ENCODE measurements at places on chromosomes 1 and 21. TPM values are rescaled to one million over a fixed set of nuclear protein-coding genes. Genes with fewer than 3 reads are reported as not detected.

DNA sequence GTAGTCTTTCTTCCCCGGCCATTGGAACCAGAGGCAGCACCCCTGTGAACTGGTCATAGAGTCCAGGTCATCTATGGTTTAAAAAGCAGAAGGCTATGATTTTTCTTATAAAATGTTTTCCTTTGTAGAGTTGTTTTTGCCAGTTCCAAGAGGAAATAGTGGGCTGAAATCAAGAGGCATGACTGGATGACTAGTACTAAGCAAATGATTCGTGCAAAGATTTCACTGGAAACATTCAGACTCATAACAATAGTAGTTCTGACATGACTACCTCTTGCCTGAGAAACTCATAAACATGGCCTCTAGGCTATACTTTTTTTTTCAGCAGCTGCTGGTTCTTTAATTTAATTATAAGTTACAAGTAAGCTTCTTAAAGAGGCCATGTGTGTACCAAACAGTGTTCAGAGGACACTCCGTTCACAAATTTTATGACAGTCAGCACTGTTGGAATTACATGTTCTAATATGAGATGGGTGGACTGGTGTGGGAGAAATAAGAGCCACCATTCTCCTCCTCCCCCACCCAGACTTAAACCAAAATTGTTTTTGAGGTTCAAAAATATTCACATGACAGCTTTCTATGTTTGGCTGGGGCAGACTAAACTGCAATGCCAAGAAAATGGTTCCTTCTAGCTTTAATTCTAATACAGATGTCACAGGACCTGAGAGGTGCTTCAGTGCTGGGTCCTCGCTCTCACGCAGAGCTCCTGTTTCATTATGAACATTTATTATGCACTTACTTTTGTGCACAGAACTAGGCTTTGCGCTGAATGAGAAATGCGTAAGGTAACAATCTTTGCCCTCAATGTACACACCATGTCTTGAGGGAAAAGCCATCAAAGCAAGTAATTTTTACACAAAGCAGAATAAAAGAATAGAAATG lies 147.5 kb downstream of the ZC3H11B start:
- no peak for DNase-seq
- H3K36me3 ChIP-seq, result no peaks in the 10 kb centered on the region
- H3K27me3 ChIP-seq, result peaks cover 26% of the 10 kb centered on the region
- no peaks in the 10 kb centered on the region for H3K4me1 ChIP-seq

DNA sequence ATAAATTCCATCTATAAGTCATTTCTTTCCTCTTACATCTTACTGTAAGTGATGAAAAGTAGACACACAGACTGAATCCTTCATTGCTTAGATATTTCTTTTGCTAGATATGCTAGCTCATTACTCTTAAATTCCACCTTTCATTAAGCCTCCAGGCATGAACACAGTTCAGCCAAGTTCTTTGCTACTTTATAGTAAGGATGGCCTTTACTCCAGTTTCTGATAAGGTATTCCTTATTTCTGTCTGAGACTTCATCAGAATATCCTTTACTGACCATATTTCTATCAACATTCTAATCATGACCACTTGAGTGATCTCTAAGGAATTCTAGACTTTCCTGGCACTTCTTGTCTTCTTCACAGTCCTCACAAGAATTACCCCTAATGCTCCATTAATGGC lies 191.7 kb upstream of the KCTD3 start:
- H3K4me3 ChIP-seq, result no peak overlapping the region
- no peak overlapping the region for H3K27ac ChIP-seq
- DNase-seq, result no peak
- no peaks in the 10 kb centered on the region for H3K4me1 ChIP-seq
- no peaks in the 10 kb centered on the region for H3K36me3 ChIP-seq

ZNF683 gene
- total RNA-seq, result not detected

KTI12 gene
- 17.1 TPM for total RNA-seq

GJC2 gene
- 0.97 TPM for total RNA-seq

CRP gene
- not detected for total RNA-seq

ZBTB8B gene
- 0.06 TPM for total RNA-seq

PDZK1 gene
- 0.39 TPM for total RNA-seq

GRCh38 chr1:53729456-53730223 lies 9.3 kb downstream of the GLIS1 start:
- H3K4me3 ChIP-seq, result no peak overlapping the region
- H3K36me3 ChIP-seq, result no peaks in the 10 kb centered on the region
- no peak for DNase-seq
- no peaks in the 10 kb centered on the region for H3K27me3 ChIP-seq
- no peaks in the 10 kb centered on the region for H3K4me1 ChIP-seq

EFNA3 gene
- 5.8 TPM for total RNA-seq

DNA sequence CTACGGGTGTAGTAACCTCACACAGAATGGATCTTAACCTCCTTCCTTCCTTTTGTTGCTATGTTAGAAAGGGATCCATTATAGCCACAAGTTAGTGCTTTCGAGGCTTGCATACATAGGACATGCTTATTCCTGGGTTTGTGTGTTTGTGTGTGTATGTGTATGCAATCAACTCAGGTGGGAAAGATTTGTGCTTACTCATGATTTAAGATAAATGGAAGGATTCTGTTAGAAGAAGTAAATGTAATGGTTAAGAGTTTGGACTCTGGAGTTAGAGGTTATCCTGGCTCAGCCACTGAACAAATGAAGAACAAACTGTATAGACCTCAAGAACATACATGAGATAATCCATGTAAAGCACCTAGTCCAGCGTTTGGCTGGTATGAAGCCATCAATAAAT lies 28.8 kb downstream of the BTG3 start:
- H3K27me3 ChIP-seq, result no peaks in the 10 kb centered on the region
- no peak for DNase-seq
- no peaks in the 10 kb centered on the region for H3K4me1 ChIP-seq
- no peaks in the 10 kb centered on the region for H3K36me3 ChIP-seq
- H3K27ac ChIP-seq, result no peak overlapping the region
- no peak overlapping the region for H3K4me3 ChIP-seq

- no peaks in the 10 kb centered on the region for H3K4me1 ChIP-seq
- peak; percentile 11 for DNase-seq
- no peaks in the 10 kb centered on the region for H3K27me3 ChIP-seq
Observed at GRCh38 chr1:180720753-180721152, 88.9 kb downstream of the XPR1 start.

Measured in A673 (cell line).